Tibial artery (tissue), 4 donors: ENCODE measurements at places on chromosomes 7 and 10.

- no peak for DNase-seq
Measured at GRCh38 chr10:93236393-93237040, 162.8 kb downstream of the CYP26A1 start.

GRCh38 chr7:78073609-78074382 lies 275.2 kb downstream of the PHTF2 start:
- DNase-seq, result no peak

DNA sequence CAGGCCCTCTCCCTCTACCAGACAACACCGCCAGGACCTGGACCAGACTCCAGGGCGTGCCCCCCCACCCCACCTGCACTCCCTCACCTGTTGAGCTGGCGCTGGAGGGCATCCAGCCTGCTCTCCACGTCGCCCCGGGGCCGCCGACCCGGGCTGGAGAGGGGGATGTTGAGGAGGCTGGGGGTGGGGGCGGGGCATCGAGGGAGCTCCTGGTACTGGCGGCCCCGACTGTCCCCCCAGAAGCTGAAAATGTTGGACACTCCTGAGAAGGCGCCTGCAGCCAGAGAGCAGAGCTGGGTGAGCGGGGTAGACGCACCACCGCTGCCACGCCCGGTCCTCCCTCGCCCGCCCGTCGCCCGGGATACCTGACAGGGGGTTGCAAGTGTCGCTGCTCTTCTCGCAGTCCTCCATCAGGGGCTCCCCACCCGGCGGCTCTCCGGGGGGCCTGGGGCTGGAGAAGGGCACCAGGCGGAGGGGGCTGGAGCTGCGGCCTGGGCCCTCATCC lies 30.8 kb downstream of the KCNH2 start:
- peak; percentile 5 for DNase-seq

DNA sequence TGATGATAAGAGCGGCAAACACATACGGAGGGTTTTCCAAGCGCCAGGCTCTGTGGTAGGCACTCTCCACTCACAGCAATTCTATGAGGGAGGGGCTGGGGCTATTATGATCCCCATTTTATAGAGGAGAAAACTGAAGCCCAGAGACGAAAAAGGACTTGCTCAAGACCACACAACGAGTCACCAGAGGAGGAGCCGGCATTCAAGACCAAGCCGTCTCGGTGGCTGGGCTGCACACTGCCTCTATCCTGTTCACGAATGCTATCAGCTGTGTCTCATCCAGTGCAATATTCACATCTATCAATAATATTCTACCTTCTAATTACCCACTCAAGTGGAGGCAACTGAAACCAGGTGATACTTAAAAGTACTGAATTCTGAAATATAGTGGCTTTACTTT lies 67.8 kb upstream of the NMT2 start:
- DNase-seq, result no peak

GRCh38 chr7:2698581-2699288 lies 10.7 kb downstream of the AMZ1 start:
- no peak for DNase-seq

DNA sequence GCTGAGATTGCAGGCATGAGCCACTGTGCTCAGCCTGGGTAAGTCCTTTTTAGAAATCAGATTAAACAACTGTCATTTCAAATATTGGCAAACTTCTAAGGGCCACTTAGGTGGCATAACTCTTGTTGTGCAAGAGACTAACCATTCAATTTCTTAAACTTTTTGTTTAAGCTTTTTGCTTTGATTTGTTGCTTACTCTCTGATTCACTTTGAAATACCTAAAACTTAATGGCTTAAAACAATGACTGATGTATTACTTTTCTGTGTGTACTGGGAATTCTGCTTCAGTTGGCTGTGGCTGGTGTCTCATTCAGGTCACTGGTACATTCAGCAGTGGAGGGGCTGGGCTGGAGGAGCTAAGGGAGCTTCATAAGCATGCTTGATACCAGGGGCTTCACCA lies 28.9 kb downstream of the ZNF25 start:
- no peak for DNase-seq

DNA sequence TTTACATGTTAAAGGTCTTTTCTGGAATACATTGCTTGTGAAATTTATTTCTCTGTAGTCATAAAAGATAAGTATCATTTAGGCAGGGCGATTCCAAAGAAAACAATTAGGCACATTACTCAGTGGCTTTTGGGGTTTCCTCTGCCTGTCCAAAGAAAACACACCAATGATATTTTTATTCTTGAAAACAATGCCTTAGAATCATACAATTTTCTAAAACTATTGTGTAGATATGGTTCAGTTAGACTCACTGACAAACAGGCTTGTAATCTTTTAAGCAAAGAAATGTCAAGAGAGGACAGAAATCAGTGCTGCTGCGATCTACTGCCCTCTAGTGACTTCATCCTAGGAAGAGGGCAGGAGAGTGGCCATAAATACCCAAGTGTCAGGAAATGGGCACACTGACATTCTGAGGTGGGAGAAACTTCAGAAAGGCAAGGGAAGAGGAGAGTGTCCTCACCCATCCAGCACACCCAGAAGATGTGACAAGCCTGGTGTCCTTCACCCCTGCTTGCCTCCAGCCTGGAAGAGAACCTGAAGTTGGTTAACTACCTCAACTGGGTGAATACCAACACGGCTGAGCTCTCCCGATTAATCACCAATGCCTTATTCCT lies 120.5 kb downstream of the GALNT11 start:
- no peak for DNase-seq

GRCh38 chr7:1121886-1122831 lies 34.2 kb downstream of the GPER1 start:
- DNase-seq, result no peak

- DNase-seq, result no peak
Measured at GRCh38 chr10:110405380-110405779, 92.3 kb upstream of the DUSP5 start.

DNA sequence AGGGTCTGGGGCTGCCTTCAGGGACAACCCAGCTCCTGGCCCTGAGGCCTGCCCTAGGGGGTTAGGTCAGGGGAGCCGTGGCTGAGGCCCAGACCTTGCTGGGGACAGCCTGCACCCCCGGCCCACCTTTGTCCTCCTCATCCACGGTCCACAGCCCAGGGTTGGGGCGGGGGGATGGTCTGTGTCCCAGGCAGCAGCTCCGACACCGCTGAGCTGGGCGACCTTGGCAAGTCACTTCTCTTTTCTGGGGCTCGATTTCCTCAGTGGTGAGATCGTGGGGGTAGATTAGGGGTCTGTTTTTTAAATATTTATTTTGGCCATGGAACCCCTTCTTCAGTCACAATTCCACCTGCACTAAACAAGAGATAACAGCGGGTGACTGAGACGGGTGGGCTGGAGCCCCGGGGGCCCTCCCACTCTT lies 30.9 kb downstream of the DNAJB12 start:
- DNase-seq, result no peak

GRCh38 chr10:3762309-3762708 lies 22.7 kb downstream of the KLF6 start:
- DNase-seq, result no peak

- DNase-seq, result no peak
Measured at GRCh38 chr10:101839416-101840063, 4.1 kb downstream of the KCNIP2 start.

DNA sequence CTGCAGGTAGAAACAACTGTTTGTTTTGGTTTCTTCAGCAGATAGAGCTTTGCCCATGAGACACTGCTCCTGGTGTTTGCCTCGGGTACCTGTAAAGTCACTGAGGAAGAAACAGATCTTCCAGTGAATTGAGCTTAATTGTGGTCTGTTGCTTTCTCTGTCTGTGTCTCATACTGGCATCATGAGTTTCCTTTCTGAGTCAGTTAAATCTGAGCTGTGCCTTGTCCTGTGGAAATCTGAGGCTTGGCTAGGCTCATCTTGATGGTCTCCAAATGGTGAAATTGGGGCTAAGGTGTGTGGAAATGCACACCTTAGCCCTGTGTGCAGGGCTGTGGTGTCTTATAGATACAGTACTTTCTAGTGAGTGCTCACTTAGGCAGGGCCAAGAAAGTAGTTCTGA lies 67.4 kb downstream of the GBF1 start:
- DNase-seq, result no peak

DNA sequence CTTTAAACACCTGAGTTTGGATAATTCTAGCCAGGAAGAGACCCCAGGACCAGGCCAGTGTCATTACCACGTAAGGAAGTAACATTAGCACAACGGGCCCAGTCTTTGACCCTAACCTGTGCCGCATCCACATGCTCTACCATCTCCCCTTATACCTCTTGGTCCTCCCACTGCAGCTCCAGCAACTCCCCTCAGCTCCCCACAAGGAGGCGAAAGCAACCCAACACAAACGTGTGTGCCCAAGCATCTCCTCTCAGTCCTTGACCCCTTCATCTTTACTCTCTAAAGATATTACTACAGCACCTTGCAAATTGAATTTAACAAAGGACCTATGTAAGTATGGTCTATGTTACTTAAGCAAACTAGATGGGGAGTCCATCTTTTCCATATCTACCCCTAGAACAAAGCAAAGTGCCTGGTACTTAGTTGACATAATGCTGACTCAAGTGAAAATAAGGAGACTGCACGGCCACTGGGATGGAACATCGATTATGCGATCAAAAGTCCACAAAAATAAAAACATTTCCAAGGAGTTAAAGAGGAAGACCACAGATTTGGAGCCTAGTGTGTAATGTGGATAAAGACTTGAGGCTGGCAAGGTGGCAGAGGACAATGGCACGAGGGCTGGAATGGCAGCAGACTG lies 147.7 kb downstream of the JAZF1 start:
- DNase-seq, result no peak

GRCh38 chr10:97185326-97186058 lies at the start of gene SLIT1:
Gene SLIT1 (minus strand): TSS chr10:97185959. CDS start chr10:97185674, 285 bp downstream.
- no peak for DNase-seq

- no peak for DNase-seq
Measured at GRCh38 chr10:70494536-70494935, 16.0 kb downstream of the PALD1 start.

- DNase-seq, result no peak
Measured at GRCh38 chr7:26155531-26156375, 3.8 kb downstream of the NFE2L3 start.

DNA sequence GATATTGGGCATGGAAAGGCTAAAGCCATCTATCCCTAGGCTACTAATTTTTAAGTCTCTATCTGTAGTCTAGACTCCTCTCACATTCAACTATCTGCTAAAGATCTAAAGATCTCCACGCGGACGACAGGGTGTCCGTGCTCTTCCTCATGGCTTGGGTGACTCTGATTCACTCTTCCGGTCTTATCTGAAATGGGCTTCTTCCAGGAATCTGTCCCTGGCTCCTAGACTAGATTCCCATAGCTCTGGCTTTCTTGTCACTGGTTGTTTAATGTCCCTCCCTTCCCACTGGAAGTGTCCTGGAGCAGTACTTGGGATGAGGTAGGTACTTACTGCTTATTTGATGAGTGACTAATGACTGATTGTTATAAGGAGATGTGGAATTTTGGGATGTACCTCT lies 62.0 kb upstream of the PODXL start:
- no peak for DNase-seq

DNA sequence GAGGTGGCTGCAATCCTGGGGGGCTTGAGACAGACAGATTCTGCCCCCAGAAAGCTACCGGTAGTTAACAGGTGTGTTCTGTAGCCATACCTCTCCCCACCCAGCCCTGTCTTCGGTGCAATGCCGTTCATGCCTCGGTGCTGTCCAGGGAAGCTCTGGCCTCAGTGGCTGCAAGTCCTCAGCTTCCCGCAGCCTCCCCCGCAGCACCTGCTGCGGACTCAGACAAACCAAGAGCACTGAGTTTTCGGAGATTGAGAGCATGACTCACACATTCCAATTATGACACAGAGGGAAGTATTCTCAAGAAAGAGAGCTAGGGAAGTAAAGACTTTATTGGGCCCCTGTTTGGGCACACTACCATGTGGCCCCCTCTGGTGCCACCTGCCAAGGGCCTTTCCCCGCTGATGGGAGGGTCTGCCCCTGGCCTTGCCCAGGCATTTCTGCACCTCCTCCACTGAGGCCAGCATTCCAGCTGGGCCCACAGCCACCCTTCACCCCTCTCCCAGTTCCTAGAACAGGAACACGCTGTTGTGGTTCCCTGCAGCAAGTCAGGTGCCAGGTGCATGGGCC lies 30.2 kb upstream of the EZH2 start:
- no peak for DNase-seq

DNA sequence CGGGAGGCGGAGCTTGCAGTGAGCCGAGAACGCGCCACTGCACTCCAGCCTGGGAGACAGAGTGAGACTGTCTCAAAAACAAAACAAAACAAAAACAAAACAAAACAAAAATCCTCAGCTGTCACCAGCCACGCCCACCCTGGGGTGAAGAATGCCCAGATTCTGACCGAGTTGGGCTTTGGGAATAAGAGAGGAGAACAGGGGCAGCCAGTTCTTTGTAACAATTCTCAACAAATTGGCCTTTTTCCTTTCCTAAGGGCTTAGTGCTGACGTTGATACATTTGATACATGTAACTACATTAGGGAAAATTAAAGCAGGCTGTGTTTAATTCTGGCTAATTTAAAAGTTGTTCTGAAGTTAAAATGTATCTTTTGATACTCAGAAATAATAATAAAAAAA lies 121.0 kb downstream of the EPC1 start:
- DNase-seq, result no peak

DNA sequence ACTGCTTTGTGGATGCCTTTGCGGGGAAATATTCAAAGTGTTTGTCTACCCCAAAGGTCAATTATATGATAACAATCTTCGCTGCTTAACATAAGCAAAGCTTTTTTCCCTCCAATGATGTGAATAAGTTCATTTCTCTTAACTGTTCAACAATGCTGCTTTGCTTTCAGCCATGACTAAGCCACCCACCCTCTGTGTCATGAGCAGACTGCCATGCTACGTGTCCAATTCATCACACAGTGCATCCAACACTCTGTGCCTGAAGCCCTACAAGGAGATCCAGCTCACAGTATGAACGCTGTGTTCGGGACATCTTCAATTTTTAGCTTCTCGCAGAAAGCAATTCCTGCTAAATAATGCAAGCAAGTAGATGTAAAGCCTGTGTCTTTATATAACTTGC lies 5.7 kb upstream of the TAS2R40 start:
- no peak for DNase-seq

- DNase-seq, result no peak
Measured at GRCh38 chr10:34679177-34679576, 135.9 kb downstream of the PARD3 start.

DNA sequence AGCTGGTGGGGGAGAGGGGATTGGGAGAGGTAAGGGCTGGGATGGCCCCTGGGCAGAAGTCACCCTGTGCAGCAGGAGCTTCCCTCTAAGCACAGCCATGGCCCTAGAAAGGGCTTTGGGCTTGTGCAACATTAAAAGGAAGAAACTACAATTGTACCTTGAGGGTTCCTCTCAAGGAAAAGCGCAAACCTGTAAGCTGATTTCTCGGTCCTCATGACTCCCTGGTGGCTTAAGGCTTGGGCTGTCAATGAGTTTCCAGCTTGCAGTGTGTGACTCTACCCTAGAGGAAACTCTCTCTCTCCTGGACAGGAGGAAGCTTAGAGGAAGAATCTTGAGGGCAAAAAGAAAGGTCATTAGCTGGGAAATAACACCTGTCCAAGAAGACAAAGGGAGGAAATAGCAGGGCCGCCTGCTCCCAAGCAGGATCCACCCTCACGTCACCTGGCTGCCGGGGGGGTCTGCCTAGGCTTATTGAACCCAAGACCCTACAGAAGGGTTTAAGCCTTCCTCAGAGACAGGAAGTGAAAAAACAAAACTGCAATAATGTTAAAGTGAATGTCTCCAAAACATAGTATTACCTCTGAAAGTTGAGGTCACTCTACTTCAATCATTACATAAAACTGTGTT lies 112.5 kb downstream of the WDR11 start:
- DNase-seq, result no peak
